ENCODE measurements at places on chromosomes 4 and X.

DNA sequence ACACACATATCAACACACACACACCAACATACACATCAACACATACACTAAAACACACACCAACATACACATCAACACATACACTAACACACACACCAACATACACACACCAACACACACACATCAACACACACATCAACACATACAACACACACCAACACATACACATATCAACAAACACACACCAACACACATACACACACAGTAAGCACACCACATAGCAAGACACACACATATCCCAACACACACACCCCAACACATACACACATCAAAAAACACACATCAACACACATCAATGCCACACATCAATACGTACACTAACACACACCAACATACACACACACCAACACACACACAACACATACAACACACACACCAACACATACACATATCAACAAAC lies 40.9 kb upstream of the MAN2B2 start:
- no peak for DNase-seq

- no peak for DNase-seq
Measured at GRCh38 chr4:93116624-93117023, 711.9 kb upstream of the ATOH1 start.

DNA sequence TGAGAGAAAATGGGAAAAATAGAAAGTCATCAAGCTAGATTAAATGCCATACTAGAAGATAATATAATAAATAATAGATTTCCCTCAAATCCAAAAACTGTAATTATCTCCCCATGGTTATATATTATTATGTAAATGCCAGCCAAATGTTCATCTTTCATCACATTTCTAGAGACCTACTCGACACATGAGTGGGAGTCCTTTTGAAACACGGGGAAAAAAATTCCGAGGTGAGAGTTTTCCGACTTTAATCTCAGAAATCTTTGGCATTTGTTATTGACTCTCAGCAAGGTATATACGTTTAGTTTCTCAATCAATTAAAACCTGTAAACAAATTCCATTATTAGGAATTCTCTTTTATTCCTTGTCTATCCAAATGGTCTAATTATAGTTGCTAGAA lies 465.4 kb upstream of the SMIM31 start:
- DNase-seq, result no peak

- DNase-seq, result no peak
Measured at GRCh38 chr4:17665852-17666251, 51.4 kb downstream of the MED28 start.

GRCh38 chrX:39196192-39197102 lies 395.2 kb downstream of the MID1IP1 start:
- DNase-seq, result peak; percentile 90

DNA sequence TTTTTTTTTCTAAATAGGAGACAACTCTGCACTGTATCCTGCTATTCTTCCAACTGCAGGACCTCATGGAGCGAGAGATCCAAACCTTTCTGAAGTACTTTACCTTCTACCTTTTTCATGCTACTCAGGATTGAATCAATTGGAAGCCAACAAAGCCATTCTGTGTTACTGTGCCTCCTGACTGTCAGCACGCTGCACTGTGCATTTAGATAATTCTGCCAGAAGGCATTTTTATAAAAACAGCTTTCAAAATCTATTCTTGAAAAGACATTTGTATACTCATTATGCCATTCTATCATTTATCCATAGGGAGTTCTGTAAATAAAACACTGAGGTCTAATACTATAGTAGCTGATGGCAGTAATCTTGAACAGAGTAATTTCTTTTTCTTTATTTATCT lies 142.8 kb downstream of the SLIT2 start:
- DNase-seq, result no peak

DNA sequence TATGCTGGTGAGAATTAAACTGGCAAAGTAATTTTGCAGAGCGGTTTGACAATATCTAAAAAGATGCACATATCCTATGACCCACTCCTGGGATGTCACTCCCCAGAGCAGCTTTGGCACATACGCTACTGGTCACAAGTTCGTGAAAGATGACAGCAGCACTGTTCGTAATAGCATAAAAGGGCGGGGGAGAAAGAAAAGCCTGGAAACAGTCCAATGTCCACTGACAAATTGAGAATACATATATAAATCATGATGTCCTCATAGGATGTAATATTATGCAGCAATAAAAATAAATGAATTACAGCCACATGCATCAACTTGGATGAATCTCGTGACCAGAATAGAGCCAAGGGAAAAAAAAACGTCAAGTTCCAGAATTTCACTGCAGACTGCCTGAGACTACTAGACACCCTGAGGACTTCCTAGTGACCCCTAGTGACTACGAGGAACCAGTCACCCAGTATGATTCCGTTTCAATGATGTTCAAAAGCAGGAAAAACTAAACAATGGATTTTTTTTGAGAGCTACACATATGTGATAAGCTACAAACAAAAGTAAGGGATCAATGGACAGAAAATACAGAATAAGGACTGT lies 1.8 kb downstream of the PCSK1N start:
- DNase-seq, result no peak

GRCh38 chrX:8140986-8141744 lies 29.9 kb downstream of the VCX2 start:
- no peak for DNase-seq

DNA sequence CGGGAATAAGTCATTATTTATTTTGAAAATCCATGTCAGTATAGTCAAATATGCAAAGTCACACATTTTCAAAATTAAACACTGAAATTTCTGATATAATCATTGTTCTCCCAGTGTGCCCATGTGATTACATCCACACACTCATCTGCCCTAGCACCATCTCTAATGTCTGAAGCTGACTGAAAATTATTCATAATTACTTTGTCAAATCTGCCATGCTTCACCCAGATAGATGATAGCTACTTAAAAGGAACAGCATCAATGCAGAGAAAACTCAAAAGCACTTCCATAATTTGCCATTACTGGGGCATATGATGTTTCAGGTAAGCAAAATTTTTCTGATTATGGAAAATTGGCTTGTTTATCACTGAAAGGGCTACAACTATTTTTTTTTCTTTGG lies 1433.3 kb upstream of the IGFBP7 start:
- no peak for DNase-seq

DNA sequence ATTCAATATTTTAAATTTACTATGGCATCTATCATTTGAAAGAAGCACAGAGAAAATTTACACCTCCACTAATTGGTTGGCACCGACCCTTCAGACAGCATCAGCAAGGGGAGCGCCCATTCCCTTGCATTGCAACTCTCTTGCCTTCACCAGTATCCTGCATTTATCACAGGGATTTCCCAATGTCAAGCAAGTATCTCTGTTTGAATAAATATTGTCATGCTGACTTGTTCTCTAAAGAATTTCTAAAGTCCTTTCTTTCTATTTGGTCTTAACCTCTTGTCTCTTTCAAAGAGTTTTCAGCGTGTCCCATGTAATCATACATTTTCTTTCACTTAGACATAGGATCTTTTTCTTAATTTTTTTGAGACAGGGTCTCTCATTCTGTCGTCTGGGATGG lies 10.4 kb downstream of the DCTD start:
- DNase-seq, result no peak

DNA sequence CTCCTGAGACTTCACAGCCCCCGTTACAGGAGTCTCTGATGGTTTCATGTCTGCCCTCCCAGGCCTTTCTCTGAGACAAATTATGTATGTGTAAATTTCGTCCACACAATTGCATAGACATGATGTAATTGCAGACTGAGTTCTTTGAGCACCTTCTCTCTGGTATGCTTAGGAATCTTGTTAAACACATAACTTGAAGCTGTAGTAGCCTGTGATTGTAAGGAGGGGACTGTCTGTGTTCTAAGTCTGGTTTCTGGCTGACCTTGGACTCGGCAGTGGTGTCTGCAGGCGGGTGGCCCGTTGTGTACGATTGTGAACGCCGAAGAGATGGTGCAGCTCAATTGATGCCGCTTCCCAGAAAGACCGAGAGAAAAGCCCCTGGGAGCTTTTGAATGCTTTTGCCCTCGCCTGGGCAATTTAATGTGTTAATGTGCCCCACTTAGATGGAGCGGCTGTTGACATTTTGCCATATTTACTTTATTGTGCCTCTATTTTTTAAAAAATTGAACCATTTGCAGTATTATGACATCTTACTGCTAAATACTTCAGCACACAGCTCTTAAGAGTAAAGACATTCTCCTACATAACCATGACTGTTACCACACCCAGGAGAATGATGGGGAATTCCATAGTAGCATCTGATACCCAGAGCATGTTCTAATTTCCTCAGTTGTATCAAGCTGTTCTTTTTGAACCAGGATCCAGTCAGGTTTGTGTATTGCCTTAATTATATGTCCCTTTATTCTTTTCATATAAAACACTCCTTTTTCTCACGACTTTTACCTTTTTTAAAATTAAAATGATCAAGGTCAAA lies 58.4 kb upstream of the TADA2B start:
- DNase-seq, result no peak

DNA sequence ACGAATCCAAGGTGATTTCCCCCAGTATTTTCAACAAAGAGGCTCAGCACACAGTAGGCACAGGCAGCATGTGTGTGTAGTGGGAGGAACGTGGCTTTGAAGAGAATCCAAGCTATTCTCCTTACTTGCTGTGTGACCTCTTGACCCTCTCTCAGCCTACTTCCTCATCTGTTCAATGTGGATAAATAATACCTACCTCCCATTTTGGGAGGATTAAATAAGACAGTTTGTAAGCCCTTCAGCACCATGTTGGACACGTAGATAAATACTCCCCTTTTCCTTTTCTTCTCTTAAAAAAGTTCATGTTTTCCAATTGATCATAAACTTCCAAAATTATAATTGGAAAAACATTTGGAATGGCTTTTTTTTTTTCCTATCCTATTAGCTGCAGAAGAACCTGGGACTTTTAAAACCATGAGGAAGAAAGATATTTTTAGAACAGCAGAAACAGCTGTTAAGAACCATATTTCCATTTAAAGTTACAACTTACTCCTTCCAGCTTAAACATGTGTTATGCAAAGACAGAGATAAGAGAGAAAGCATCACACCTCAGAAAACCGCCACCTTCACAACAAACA lies 56.1 kb upstream of the TMEM131L start:
- DNase-seq, result no peak

- no peak for DNase-seq
Measured at GRCh38 chrX:5632061-5632614, 596.5 kb downstream of the NLGN4X start.

DNA sequence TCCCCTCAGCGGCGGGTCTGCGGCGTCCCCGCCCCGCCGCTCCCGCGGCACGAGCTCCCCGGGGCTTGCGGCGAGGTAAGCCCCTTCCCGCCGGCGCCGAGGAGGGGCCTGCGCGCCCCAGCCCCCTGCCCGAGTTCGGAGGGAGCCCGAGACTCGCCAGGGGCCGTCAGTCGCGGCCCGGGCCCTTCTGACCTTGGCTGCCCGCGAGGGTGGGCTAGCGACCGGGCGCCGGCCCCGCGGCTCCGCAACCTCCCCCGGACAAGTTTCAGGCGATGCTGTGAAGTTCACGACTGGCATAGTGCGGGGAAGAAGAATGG lies 554 bp downstream of the CDKL5 start:
- no peak for DNase-seq

DNA sequence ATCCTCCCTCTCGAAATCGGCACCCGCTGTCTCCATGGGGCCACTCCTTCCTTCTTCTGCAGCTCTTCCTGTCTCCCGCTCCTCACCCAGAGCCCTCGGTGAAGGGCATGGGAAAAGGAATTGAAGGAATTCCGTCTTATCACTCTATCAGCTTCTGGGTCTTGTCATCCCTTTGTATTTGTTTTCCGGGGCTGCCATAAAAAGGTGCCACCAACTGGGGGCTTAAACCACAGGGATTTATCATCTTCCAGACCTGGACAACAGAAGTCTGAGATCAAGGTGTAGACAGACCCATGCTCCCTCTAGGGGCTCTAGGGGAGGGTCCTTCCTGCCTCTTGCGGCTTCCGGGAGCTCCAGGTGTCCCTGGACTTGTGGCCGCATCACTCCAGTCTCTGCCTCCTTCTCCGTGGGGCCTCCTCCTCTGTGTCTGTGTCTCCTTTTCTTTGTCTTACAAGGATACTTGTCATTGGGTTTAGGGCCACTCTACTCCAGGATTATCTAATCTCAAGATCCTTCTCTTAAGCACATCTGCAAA lies 24.0 kb downstream of the CD99 start:
- DNase-seq, result no peak

DNA sequence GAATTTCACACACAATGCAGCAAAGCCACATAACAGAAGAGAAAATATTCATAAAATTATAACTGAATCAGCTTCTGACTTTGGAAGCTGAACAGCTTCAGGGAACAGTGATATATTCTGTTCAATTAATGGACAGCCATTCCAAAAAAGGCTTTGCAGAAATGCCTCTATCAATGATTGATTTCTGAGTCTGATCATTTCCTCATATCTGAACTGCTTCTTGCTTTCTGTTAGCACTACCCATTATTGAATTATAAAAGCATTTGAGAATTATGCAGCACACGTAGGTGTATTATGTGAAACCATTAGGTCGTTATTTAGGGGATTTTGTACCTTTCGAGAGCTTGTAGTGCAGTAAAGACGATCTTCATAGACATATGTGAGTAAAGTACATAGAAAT lies 159.6 kb downstream of the STIM2 start:
- no peak for DNase-seq

DNA sequence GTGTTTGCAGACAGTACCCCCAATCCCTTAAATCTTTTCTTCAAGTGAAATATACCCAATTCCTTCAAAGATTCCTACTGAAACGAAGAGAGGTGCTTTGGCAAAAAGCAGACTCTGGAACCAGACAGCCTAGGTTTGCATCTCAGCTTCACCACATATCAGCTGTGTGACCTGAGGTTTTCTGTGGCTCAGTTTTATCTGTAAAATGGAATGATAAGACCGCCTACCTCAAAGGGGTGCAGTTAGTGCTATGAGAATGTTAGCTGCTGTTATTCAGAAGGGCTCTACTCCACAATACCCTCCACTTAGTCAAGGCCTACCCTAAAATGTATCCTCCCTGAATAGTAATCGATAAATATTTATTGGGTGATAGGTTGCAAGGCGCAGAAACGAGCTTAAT lies 664 bp downstream of the PIR start:
- no peak for DNase-seq

DNA sequence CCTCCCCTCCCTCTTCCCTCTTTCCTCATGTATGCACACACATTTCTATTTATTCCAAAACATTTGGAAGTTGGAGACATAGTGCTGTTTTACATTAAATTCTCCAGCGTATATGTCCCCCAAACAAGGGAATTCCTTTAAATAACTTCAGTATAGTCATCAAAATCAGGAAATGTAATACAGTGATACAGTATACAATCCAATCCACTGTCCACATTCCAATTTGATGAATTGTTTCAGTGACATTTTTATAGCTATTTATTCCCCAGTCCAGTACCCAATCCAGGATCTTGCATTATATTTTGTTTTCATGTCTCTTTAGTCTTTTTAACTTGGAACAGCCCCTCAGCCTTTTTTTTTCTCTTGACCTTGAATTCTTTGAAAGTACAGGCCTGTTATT lies 233.0 kb downstream of the DKK2 start:
- peak; percentile 72 for DNase-seq

GRCh38 chrX:57951666-57952319 lies 41.5 kb upstream of the ZXDA start:
- DNase-seq, result no peak

GRCh38 chrX:153762626-153763173 lies 1.3 kb upstream of the PLXNB3 start:
- DNase-seq, result no peak

- DNase-seq, result no peak
Measured at GRCh38 chr4:120319046-120319767, 252.6 kb upstream of the MAD2L1 start.
